Epithelial cell of esophagus (primary cell): ENCODE measurements at places on chromosomes 7 and 10.

GRCh38 chr10:4813023-4813422 is 13.0 kb upstream of the AKR1E2 start:
- peak; percentile 93 for DNase-seq

DNA sequence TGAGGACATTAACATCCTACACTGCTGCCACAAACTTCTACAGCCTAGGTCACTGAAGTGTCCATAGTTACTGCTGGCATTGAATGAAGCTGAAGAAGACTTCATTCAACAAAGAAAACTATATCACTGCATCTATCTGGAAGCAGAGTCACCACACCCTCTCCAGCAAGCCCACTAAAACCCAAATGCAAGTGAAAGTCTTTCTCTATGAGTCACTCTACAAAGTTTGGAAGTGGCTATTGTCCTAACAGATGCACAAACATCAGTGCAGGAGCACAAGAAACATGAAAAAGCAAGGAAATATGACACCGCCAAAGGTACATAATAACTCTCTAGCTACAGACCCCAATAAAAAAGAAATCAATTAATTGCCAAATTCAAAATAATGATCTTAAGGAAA is 43.5 kb upstream of the CAMK2B start:
- no peak for DNase-seq

DNA sequence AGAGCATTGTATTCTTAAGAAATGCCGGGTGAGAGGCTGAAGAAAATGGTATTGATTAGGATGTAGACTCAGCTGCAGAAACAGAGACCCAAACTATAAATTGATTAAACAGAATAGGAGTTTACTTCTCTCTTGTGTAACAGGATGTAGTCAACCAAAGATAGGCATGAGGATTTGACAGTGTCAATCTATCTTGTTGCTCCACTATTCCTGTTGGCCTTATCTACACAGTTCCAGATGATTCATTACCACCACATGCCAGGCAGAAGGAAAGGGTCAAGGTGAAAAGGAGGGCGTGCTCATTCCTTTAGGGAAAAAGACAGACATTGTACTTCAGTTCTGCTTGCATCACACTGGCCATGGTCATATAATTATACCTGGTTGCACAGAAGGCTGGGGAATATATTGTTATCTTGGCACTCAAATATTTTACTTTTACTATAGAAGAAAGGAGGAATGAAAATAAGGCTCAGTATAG is 11.9 kb upstream of the DMTF1 start:
- peak; percentile 13 for DNase-seq

GRCh38 chr10:61283066-61283465 is 170.1 kb downstream of the TMEM26 start:
- no peak for DNase-seq
